SK-N-DZ (cell line): ENCODE measurements at places on chromosomes 11 and 22.

DNA sequence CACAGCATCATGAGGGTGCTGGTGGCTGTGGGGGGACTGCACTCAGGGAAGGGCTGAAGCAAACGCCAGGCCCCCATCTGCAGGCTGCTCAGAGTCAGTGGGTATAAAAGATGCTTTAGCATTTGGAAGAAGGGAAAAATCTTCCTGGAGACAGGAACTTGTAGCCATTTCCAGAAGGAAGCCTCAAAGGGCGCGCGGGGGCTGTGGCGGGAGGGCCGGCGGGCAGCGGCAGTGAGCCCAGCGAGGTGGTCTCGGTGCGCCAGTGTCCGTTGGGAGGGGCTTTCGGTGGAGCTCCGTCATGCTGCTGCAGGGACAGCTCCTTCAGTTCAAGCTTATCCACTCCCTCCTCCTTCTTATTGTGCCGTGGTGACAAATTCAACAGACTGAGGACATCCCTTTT is 63.0 kb upstream of the PITPNB start:
- no peak for DNase-seq

DNA sequence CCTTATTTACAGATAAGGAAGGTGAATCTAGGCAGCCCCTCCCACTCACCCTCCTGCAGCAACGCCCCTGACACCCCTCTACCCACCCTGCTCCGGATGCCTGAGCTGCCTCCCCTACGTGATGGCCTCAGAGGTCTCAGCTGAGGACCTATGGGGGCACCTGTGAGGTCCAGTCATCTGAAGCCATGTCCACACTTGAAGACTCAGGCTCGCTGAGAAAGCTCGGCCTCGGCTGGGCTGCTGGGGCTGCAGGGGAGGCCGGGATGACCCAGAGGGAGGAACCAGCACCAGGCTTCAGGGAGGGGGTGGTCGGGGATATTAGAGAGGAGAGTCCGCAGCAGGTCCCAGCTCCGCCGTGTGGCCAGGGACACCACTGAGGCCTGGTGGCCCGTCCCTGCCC is 92.8 kb downstream of the BRD1 start:
- DNase-seq = no peak

DNA sequence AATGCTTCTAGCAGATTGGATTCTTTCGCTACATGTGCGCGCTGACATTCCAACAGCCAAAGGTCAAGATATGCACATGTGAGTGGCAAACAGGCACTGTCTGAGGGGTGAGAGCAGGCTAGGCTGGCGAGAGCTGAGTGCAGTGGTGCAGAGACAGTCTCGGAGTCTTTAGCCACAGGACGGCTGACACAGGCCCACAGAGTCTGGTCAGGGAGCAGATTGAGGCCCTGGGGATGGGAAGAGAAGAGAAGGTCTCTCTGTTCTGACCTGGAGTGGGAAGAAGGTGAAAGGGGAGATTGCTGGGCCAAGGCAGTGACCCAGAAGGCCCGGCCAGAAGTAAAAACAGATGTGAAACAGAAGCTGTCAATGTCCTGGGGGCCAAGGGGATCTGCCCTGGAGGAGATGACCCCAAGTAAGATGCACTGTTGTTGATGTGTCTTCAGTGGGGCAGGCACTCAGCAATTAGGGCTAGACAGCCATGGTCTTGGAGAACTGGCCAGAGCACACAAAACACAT is 197.8 kb downstream of the ETS1 start:
- no peak for DNase-seq

GRCh38 chr11:117127171-117127901 is 16.8 kb upstream of the PAFAH1B2 start:
- DNase-seq = no peak

- no peak for DNase-seq
Observed at GRCh38 chr11:126133901-126134300, 71.2 kb upstream of the CDON start.

- no peak for DNase-seq
Observed at GRCh38 chr22:35037089-35037488, 28.9 kb upstream of the ISX start.

- no peak for DNase-seq
Observed at GRCh38 chr22:28759861-28760560, 12.5 kb upstream of the CCDC117 start.

DNA sequence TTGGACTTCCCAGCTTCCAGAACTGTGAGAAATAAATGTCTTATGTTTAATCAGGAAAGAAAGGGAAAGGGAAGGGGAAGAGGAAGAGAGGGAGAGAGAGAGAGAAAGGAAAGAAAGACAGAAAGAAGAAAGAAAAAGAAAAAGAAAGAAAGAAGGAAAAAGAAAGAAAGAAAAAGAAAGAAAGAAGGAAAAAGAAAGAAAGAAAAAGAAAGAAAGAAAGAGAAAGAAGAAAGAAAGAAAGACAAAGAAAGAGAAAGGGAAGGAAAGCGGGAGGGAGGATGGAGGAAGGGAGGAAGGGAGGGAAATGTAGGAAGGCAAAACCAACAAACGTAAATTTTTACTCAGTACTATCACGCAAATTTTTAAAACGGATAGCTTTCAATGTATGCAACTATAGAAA is 2281.8 kb downstream of the LRRC4C start:
- DNase-seq = no peak

GRCh38 chr11:117214404-117215110 is 15.4 kb downstream of the TAGLN start:
- DNase-seq = no peak

DNA sequence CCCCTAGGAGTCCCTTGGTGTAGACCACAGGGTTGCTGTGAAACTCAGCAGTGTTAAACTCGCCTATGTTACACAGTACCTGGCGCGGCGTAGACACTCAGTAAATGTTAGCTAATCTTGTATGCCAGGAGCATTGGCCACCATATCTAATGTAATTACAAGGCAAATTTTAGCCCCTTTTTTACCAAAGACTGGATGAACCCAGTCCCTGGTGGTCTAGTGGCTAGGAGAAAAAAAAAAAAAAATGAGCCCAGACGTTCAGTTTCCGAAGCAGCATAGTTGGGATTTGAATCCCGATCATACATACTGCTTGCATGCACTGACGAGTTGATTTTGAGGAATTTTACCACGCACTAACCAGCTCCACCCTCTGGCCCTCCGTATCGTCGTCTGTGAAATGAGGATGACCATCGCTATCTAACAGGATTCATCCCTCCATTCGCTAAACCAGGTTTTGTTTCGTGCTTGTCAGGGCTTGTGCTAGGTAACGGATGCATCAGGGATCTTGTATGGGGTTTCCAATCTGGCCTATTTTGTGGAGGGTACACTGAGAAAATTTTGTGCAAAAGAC is 688 bp downstream of the PTS start:
- DNase-seq = no peak

- DNase-seq = no peak
Observed at GRCh38 chr11:33642461-33643166, 58.0 kb downstream of the C11orf91 start.

- no peak for DNase-seq
Observed at GRCh38 chr11:65611028-65611757, 2.8 kb downstream of the MAP3K11 start.

- no peak for DNase-seq
Observed at GRCh38 chr22:46934746-46935491, 172.5 kb downstream of the TBC1D22A start.

DNA sequence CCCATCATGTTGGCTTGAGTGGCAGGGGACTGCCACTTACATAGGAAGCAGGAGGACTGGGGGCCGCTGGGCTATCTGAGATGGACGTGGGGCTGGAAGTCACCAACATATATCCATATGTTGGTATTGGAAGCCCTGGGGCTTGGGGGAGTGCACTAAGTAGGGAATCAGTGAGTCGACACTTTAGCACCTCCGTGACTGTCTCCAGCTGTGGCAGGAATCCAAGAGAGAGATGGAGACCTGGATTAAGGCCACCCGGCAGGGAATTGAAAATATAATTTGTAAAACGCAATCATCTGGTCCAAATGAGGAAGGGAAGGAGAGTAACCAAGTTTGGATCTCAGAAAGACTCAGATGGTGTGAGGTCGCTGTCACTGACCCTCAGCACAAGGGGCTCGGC is 68.4 kb downstream of the ELFN2 start:
- no peak for DNase-seq
